Retina (tissue), 1 donor: ENCODE measurements at places on chromosomes 3 and 15.

DNA sequence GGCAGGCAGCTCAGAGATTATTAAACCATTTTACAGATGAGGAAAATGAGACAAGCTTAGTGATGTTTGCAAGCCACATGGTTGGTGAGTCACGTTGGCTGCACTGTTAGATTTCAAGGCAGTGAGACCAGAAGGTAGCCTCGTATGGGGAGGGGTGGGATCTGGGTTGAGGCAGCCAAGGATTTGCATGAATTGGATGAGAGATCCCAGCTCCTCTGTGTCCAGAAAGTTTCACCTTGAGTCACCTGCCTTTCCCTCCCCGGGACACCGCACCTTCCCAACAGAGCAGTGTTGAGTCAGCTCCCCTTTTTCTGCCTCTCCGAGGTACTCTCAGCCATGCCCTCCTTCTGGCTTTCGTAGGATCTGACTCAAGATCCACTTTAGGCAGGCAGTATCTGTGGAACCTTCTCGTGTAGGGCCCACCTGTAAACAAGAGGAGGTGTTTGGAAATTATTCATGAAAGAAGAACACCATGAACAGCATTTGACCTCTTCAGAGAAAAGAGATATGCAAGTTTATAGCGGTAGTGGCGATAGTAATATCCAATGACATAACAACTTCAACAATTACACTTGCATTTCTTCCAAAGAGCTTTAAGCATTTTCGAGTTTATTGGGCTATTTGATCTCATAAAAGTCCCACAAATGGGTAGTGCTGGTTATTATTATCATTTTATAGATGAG is 46.8 kb upstream of the VPS8 start:
- no peak for DNase-seq

GRCh38 chr3:12218161-12218560 is 59.4 kb upstream of the TIMP4 start:
- no peak for DNase-seq

- DNase-seq: peak; percentile 8
These were observed 32.9 kb upstream of the MTMR10 start for GRCh38 chr15:31024330-31024729.

- DNase-seq: no peak
These were observed 34.9 kb downstream of the FLNB start for GRCh38 chr3:58042947-58043707.

DNA sequence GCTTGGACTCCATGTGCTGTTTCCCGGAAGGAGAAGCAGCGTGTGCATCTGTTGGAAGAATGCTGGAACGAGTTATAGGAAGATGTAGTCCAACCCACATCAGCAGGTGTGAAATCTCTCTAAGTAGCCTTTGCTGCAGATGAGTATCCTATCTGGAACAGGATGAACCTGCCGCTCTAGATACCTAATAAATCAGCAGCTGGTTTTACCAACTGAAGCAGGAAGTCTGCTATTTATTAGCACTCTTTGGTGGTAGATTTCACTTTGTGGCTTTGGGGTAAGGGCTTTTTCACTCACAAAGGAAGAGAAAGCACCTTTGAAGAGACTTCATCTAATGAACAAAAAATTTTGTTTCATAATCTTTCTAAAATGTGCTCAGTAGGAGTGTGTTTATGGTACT is 66.4 kb downstream of the DCUN1D1 start:
- DNase-seq: no peak

DNA sequence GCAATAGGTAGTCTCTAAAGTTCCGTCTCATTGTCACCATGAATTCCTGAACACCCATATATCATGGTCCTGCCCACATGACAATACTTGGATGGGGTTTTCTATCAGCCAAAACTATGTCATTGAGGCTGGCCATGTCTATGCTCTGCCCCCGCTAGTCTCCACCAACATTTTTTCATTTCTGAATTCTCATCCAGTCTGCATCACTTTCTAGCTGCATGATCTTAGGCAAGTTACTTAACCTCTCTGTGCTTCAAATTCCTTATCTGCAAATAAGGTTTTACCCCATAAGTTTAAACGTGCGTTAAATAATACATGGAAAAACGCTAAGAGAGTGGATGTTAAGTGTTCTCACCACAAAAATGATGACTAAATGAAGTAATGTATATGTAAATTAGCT is 14.1 kb downstream of the HERC1 start:
- no peak for DNase-seq

DNA sequence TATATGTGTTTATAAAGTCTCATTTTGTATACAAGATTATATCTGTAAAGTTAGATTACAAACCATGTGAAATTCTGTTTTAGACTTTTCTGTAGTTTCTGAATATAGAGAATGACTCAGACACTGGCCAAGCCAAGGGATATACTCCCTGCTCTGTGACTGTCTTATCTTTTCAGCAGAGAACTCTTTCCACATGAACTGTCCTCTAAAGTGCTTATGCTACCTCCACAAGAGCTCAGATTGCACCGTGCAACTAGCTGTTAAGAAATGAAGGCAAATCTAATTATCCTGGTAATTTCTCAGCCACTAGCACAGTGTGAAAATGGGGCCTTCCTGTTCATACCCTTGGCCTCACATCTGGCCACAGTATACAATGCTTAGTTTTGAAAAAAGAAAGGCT is 44.3 kb upstream of the CPNE4 start:
- no peak for DNase-seq

GRCh38 chr3:183924543-183924942 is 39.9 kb upstream of the PARL start:
- DNase-seq: no peak

- no peak for DNase-seq
These were observed 14.7 kb downstream of the RARRES1 start for GRCh38 chr3:158717576-158717975.

- peak; percentile 9 for DNase-seq
These were observed 65.4 kb upstream of the P2RY1 start for GRCh38 chr3:152769523-152769922.

GRCh38 chr15:69344238-69344637 is 45.5 kb downstream of the PAQR5 start:
- DNase-seq: no peak

GRCh38 chr3:128346562-128346961 is 120.1 kb downstream of the DNAJB8 start:
- no peak for DNase-seq

DNA sequence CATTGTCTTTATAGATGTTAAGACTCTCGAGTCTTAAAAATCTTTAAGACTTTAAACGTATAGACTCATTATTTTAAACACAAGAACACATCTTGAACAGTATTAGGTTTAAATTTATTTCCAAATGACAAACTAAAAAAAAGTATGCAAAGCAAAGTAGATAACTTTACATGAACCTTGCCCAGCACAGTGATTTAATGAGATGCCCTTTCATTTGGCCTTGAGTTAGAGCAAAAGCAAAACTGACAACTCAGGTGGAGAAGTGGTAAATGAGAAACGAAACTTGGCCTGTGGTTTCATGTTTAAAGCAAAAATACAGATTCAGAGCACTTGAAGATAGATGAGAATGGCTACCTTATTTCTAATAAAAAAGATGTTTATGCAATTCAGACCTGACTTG is 8.6 kb downstream of the GPR15 start:
- no peak for DNase-seq

GRCh38 chr3:49295489-49296058 is 18.5 kb upstream of the C3orf62 start:
- peak; percentile 29 for DNase-seq

DNA sequence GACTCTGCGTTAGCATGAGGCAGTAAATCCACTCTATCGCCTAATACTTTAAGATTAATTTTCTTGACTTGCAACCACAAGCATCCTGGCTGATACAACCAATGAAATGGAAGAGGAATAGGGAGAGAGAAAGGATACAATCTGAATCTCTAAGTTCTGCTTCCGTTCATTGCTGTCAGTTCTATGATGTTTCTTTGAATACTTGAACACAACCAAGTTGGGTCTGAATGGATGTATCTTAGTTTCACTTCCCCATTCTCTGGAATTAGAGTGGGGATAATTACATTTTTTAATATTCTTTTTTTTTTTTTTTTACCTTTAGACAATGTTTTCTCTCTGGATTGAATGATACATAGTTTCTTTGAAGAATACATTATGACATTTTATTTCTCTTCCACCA is 22.9 kb downstream of the PDE8A start:
- DNase-seq: no peak

GRCh38 chr3:138450704-138451424 is 16.4 kb downstream of the ESYT3 start:
- no peak for DNase-seq

GRCh38 chr3:45026957-45027356 is 854 bp downstream of the CLEC3B start:
- DNase-seq: no peak

- DNase-seq: no peak
These were observed 8.5 kb upstream of the MYH15 start for GRCh38 chr3:108518895-108519294.

GRCh38 chr3:105780107-105780506 is 88.7 kb downstream of the CBLB start:
- no peak for DNase-seq

DNA sequence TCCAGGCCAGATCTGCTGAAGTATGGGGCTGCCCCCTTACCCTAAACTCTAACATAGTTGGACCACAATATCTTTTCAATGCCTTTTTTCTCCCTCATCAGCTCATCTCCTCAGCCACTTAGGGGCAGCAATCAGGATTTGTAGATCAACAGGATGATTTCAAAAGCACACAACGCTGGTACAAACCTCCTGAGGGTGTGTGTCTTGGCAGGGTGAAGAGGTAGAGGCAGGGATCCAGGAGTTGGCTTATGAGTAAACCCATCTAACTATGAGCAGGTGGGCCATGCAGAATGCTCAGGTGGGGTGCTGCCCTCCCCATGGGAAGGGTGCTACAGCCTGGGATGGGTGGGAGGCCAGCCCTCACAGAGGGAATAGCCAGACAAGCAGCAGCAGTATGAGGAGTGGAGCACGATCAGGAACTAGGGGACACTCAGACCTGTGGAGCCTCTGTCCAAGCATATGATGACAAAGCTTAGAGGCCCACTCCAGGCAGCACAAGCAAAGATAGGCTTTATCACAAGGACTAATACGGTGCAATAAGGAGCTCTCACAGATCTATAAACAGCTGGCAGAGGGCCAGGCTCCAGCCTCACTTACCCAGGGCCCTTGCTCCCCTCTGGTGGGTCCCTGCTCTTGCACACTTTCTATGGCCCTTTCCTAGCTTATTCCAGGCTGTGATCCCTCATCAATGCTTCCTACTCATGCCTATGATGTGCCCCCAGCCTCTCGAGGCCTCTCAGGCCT is 32.2 kb downstream of the IL20RB start:
- DNase-seq: no peak

DNA sequence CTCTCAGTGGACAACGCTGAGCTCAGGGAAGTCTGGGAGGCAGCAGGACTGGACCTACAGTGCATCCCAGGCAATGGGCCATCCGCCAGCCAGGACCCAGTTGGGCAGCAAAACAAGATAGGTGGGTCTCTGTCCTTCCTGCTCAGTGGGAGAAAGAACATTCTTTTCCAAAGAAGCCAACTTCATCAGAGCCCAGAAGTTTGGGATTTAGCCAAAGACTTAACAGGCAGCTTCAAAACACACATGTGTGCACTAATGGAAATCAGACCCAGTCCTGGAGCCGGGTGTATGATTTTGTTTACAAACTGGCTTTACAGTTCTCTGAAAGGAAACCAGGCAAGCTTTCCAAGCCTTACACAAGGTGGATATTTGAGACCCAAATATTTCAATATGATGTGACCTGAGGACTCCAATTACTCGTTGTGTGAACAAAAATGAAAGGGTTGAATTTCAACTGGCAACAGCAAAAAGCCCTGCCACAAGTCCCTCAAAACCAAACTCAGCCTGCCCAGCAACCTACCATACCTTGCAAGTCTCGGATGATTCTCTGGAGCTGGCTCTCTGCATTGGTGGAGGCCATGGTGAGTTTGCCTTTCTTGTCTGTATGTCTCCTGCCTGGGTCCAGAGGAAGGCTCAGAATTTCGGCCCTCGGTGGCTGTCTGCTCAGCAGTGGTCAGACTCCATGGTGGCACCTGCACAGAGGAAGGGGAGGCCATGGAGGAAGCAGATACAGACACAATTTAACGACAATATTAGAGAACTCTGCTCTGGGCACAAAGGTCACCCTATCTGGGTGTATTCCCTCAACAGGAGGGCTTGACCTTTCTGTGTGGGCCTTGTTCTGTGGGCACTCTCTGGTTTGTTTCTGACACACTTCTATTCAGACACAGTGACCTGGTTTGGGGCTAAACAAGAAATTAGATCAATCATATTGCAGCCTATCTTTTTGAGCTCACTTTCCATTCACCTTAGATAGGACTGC is 11.0 kb downstream of the FYCO1 start:
- DNase-seq: no peak

DNA sequence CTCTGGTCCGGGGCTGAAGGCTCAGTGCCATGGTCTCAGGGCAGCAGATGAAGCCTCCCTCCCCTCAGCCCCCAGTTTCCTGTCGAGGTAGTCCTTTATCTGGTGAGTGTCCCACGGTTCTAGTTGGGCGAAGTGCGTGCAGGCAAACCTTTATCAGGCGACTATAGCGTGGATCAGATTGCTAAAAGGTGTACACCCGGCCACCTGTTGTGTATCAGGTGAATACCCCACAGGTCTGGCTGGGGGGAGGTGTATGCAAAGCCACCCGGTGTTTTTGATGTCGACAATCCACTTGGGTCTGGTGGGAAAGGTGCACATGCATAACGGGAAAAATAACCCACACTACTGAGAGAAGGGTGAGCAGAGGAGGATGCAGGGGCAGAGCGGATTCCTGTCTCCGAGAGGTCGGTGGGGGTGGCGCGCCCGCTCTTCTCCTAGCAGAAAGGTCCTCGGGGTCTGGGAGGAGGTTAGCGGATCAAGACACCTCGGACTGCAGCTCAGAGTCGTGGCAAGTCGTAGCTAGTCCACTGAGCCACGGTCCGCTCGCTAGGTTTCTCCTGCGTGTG is 507 bp downstream of the SLC12A6 start:
- DNase-seq: no peak

- DNase-seq: peak; percentile 11
These were observed 36.3 kb downstream of the PRICKLE2 start for GRCh38 chr3:64188810-64189560.

- DNase-seq: no peak
These were observed 2.0 kb upstream of the TNIK start for GRCh38 chr3:171462224-171462623.

- no peak for DNase-seq
These were observed 3.9 kb upstream of the C15orf40 start for GRCh38 chr15:83015361-83015760.

GRCh38 chr3:55341502-55342031 is 145.5 kb downstream of the WNT5A start:
- DNase-seq: no peak

GRCh38 chr3:146780251-146780650 is 175.1 kb upstream of the PLSCR5 start:
- DNase-seq: no peak

- DNase-seq: no peak
These were observed 30.8 kb upstream of the SLC41A3 start for GRCh38 chr3:126114443-126115386.

GRCh38 chr3:140943781-140944552 is 2.3 kb downstream of the SLC25A36 start:
- DNase-seq: no peak

GRCh38 chr3:194556086-194557056 is 69.6 kb upstream of the ATP13A3 start:
- DNase-seq: no peak

GRCh38 chr3:81699536-81700320 is 61.7 kb downstream of the GBE1 start:
- no peak for DNase-seq
